ENCODE measurements at places on chromosomes 5 and 9.

DNA sequence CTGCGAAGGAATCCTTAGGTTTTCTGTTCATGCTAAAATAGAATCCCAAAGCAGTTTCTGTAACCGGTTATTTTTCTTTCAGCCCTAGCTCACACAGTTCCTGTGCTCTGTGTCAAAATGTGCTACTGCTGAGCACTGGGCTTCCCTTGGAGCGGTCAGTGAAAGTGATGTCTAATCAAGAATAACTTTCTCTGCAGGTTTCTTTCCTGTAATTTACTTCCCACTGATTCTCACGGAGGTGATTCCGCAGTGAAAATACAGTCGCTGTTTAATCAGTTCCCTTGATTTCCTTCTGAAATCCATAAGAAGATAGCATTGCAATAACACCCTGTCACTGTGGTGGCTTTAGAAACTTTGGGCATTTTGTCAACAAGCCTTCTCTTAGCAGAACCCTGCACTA, 112.0 kb upstream of the ISL1 start:
- DNase-seq: no peak

- no peak for DNase-seq
Measured at GRCh38 chr5:172055996-172056395, 49.6 kb upstream of the FBXW11 start.

DNA sequence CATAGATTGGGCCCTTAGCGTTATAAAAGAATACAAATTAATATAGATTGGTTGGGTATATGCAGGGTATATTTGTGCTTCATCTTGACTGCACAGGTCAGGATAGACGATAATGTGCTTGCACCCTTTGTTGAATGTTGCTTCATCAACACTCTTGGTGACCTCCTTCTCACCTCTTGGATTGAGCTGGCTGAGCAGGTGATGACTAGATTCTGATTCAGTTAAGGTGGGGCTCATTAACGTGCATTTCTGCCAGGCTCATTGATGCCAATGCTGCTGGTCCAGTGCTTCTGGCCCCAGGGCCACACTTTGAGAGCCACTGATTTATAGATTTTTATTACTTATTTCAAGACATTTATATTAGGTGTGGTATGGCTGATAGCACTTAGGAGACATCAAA, 27.7 kb downstream of the PCSK5 start:
- no peak for DNase-seq

DNA sequence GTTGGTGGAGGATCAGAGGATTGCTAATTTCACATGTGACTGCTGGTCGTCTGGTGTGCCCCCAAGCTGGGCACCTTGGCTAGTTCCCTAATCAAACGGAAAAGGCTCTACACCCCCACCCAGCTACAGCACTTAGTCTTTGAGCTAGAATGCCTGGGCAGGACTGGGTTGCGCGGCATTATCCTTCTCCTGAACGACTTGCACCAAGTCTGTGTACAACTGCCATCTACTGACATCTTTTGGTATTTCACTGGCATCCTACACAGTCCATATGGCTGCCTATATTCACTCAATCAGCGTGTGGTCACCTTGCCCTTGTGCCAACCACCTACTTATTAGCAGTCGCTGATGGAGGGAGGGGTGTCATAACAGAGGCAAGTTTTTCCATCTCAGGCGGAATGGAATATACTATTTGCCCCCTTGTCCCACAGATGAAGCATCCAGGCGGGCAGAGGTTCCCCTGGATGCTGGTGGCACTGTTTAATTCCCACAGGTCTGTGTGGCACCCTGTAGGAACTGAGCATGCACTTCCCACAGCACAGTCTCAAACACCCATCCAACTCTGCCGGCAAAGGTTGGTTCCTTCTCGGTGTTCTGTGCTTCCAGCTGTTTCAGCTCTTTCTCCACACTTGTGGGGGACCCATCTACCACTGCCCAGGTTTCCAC, 150.1 kb downstream of the OSTF1 start:
- DNase-seq: peak; percentile 24

- DNase-seq: no peak
Measured at GRCh38 chr5:137190031-137190430, 309.1 kb downstream of the SPOCK1 start.

DNA sequence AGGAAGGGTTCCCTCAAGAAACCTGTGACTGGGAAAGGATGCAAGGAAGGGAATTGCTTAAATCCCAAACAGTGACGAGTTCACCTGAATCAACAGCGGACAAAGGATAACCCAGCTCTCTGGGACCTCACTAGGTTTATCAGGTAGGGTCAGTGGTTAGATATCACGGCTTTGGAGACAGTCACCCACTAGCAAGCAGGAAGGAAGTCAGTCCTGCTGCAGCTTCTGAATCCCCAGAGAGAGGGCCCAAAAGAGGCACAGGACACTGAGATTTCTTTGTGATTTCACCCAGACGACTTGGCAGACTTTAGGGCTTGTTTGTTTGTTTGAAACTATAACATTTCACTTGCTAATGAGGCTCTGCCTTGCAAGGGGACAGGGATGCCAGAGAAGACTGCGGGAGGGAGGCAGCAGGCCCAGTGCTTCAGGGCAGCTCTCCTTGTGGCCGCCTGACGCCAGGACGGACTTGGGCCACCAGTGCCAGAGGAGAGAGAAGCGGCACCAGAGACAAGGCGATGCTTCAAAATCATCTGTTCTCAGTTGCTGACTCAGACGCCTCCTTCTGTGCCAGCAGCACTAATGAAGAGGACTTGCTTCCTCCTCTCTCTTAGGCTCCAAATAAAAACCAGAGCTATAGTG, 275.6 kb upstream of the SLC30A5 start:
- DNase-seq: no peak

GRCh38 chr5:37876943-37877342, 37.1 kb upstream of the GDNF start:
- DNase-seq: no peak

GRCh38 chr9:2290382-2290781, 275.2 kb downstream of the SMARCA2 start:
- DNase-seq: no peak

DNA sequence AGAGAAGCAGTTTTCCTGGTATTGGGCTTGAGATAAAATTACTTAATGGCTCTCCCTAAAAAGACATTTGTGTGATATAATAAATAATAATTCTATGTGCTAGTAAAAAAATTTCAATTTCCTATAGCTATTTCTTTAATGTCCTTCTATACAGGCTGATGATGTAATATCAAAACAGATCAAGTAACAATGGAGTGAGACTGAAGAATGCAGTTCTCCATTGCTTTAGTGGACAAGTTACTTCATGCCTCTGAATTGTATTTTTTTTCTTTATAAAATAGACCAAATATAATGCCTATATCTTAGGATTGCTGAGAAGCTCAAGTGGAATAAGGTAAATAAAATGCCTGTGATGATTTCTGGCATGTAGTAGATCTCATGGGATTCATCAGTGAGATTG, 35.6 kb upstream of the NEURL1B start:
- no peak for DNase-seq

DNA sequence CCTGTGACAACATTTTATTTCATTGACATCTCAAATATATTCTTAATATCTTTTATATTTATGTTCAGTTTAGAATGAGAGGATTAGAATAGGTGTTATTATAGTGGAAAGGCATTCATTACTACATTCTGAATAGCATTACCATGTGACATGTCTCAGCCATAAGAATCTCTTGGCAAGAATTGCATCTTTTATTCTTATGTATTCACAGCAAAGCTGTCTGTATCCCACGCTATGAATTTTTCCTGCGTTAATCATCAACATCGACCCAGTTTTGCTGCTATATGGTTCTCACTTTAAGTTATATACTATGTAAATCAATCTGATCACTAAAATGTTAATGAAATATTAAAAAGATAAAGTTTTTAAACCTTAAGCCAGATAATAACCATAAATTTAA, 248.6 kb downstream of the TMEM232 start:
- DNase-seq: no peak

GRCh38 chr5:20040901-20041300, 52.9 kb upstream of the CDH18 start:
- no peak for DNase-seq

GRCh38 chr9:6007770-6008168, 7.7 kb downstream of the RANBP6 start:
- peak; percentile 79 for DNase-seq

DNA sequence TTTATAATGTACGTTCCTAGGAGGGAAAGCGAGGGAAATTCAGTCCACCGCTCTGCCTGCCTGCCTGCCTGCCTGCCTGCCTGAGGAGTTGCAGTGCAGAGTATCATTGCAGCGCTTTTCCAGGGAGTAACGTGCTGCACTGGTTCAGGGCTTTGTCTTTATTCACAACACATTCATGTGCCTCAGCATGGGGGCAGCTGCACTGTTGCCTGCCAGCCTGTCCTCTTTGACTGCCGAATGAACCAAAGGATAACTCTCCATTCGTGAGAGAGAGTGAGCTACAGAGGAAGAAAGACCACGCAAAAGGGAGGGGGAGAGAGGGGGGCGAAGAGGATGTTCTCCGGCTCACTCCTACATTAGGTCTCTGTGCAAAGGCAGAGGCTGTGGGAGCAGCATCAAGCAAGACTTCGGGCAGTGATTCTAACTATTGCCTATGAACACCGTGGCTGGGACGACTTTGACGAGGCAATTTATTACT, 791.2 kb downstream of the MAT2B start:
- DNase-seq: no peak

DNA sequence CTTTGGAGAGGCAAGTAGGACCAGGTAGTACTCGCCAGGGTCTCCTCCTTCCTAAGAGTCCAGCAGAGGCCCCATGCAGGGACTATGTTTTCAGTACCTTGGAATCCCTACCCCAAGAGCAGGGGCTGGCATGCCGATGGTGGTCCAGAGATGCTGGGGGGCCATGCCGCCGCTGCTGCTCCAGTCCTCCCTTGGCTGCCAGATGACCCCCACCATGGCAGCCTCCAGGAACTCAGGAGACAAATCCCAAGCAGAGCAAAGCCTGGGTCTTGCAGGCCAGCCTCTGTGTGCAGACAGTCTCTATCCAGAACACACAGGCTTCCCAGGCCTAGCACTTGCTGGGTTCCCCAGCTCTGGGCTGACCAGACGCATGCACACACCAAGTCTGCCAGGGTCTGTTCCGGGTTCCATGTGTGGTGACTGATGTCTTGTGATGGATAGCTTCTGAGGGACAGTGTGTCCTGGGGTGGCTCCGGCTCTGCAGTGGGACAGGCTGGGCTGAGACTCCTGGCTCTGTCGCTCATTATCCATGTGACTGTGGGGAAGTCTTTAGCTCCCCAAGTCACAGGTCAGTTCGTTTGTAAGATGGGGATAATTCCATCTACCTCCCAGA, 127.3 kb downstream of the CRB2 start:
- DNase-seq: no peak

DNA sequence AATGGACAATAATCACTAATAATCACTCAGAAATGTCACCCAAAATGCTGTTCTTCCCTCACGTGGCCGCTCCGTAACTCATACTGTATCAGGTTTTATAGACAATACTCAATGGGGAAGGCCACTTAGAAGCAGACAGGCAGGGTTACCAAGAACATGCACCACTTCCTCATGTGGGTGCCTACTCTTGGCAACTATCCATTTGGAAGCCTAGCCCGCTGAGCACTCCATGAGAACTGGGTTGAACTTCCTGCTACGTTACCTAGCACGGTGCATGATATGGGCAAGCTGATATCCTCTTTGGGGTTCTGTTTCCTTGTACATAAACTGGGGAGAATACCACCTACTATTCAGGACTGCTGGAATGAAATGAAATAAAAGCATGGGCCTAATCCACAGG, 14.3 kb downstream of the DAP start:
- no peak for DNase-seq

- peak; percentile 32 for DNase-seq
Measured at GRCh38 chr5:149069711-149070110, 6.8 kb upstream of the SH3TC2 start.

DNA sequence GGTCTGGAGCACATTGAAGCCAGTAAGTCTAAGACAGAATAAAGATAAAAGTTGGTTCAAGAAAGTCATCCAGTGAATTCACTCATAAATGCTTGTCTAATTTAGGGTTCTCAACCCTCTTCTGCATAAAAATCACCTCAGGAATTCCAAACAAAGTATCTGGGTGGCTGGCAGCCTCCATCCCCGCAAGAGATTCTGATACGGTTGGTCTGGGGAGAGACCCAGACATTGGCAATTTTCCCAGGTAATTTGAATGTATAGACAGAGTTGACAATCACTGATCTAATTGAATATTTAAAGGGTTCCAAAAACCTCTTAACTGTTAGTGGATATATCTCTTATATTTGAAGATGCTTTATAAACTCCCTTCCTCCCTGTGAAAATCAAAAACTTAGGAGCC, 14.9 kb downstream of the ADAMTSL1 start:
- DNase-seq: no peak

- no peak for DNase-seq
Measured at GRCh38 chr9:27194401-27195091, 85.5 kb downstream of the TEK start.

GRCh38 chr5:84524491-84524890, 139.8 kb upstream of the EDIL3 start:
- DNase-seq: no peak

- no peak for DNase-seq
Measured at GRCh38 chr5:180468732-180469585, 25.2 kb upstream of the CNOT6 start.

GRCh38 chr9:118976160-118976559, 393.1 kb downstream of the BRINP1 start:
- DNase-seq: no peak

DNA sequence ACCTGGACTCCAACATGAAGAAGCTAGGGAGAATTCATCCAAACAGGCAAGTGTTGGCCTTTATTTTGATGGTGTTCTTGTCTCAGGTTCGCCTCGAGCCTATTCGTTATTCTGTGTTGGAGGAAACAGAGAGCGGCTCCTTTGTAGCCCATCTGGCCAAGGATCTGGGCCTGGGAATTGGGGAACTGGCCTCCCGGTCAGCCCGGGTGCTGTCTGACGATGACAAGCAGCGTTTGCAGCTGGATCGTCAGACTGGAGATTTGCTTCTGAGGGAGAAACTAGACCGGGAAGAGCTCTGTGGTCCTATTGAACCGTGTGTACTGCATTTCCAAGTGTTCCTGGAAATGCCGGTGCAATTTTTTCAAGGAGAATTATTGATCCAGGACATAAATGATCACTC, 367 bp downstream of the PCDHB4 start:
- no peak for DNase-seq

GRCh38 chr5:84564321-84565075, 179.8 kb upstream of the EDIL3 start:
- DNase-seq: no peak

DNA sequence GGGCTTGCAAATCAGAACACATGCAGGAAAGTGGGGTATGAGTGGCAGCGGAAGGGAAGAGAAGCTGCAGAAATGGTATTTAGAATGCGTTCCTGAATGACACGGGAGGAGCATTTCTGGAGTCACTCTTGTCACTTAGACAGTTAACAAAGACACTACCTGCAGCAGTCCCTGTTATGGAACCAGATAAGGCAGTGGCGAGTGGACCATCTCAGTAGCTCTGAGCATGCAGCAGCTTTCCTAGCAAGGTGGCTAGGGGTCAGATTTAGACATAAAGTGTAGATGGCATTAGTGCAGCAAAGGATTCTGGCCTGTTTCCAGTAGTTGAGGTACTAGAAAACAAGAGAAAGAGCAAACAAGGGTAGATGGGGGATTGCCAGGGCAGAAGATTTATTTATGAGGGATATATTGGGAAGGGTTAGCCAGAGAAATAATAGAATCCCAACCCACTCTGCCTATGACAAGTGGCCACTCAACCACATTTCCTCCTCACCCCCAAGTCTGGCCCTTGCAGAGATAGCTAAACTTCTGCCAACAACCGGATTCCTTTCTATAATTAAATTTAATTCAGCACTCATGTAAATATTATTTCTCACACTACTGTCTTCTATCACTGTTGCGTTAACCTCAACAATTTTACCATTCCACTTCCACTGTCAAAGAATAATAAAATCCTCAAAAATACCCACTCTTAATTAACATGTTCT, 201.6 kb downstream of the DCP2 start:
- no peak for DNase-seq

GRCh38 chr9:69325409-69326212, 596 bp downstream of the ENTREP1 start:
- DNase-seq: peak; percentile 40
